ENCODE measurements at places on chromosomes 7 and 10.

- no peak for DNase-seq
These were observed 18.6 kb upstream of the GOT1 start for GRCh38 chr10:99449023-99449422.

- no peak for DNase-seq
These were observed 81.1 kb downstream of the RUNDC3B start for GRCh38 chr7:87709258-87709657.

DNA sequence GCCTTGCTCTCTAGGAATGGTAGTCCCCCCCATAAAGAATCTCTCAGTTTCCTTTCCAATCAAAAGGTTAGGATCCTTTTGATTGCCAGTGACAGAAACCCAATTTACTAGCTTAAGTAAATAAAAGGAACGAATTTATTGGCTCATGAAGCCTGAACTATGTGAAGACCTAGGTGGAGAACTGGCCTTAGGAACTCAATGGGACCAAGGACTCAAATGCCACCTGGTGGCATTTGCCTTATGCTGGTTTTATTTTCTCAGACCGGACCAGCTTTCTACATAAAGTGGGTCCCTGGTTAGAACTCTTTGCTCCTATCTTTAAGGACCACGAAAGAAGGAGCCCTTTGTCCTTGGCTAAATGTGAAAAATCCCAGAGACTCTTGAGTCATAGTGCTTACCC is 25.4 kb downstream of the CFTR start:
- no peak for DNase-seq

GRCh38 chr7:143967398-143967797 is 12.8 kb downstream of the OR2F1 start:
- DNase-seq = no peak

DNA sequence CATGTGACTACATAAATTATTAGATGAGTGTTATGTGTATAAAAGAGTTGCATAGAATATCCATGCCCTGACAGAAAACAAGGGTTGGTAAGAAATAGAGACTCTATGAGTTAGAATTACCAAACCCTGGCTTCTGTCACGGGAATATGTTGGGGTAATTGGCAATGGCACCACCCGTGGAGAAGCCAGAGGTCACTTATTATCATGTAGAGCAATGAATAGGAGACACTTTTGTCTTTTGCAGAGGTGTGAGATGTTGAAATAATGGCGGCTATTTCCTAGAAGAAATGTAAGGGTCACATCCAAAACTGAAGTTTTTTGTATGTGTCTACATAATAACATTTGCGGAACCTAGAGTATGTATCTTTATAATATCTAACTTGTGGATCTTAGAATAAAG is 35.3 kb downstream of the ABCB5 start:
- DNase-seq = no peak

GRCh38 chr7:70484255-70484654 is 647.7 kb upstream of the GALNT17 start:
- no peak for DNase-seq

- no peak for DNase-seq
These were observed 49.0 kb downstream of the NT5C2 start for GRCh38 chr10:103144041-103144440.

DNA sequence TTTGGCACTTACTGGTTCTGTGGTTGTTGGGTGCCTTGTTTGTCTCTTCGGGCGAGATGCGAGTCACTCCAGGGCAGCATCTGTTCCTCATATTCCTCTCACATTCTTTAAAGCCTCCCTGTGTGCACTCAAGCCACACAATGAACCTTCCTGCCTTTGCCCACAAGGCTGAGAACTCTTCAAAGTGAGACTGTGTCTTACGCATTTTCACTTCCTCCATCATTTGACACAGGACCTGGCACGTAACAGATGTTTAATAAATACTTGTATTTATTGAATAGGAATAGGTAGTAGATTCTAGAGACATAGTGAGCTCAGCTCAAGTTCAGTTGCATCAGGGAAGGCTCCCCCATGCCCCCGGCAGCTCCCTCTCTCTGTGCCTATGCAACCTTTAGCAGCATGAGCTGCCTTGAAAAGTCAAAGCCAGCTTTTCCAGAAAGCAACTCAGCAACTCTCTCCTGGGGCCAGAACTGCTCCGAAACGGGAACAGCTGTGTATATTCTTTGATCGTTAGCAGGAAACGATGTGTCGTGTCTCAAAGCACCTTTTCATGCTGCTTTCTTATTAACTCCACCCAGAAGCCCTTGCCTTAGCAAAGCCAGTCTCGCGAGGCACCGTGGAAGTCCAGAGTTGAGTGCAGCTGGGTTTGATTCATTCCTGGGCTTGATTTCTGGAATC is 97.5 kb downstream of the PFKFB3 start:
- peak; percentile 43 for DNase-seq

DNA sequence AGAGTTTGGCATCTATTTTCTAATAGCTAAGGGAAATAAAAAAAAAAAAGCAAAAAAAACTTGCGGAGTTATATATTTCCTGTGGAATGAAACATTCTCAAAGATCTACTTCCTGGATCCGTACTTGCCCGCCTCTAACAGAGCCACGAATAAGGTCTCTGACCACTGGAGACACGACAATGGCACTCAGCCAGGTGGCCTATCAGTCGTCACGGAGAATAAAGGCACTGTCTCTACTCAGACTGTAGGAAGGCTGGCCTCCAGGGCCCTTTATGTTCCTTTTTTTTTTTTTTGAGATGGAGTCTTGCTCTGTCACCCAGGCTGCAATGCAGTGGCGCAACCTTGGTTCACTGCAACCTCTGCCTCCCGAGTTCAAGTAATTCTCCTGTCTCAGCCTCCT is 58.7 kb downstream of the RGS10 start:
- no peak for DNase-seq

GRCh38 chr7:150716939-150717338 is 526 bp downstream of the GIMAP1 start:
- DNase-seq = no peak

GRCh38 chr7:107016312-107016711 is 28.2 kb upstream of the PRKAR2B start:
- DNase-seq = no peak

DNA sequence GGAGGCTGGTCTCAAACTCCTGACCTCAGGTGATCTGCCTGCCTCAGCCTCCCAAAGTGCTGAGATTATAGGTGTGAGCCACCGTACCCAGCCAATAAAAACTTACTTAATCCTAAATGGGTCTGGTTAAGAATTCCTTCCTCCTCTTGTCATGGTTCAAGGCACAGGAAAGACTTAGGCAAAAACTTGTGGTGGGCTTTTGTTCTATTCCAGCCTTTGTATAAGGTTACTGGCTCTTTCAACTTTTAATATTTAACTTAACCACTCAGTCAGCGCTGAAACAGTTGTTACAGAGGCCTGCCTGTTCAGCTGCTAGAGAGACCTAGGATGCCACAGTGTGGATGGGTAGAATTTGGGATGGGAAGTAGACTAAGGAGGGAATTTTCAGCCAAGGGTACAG is 28.1 kb upstream of the GARS1 start:
- no peak for DNase-seq

DNA sequence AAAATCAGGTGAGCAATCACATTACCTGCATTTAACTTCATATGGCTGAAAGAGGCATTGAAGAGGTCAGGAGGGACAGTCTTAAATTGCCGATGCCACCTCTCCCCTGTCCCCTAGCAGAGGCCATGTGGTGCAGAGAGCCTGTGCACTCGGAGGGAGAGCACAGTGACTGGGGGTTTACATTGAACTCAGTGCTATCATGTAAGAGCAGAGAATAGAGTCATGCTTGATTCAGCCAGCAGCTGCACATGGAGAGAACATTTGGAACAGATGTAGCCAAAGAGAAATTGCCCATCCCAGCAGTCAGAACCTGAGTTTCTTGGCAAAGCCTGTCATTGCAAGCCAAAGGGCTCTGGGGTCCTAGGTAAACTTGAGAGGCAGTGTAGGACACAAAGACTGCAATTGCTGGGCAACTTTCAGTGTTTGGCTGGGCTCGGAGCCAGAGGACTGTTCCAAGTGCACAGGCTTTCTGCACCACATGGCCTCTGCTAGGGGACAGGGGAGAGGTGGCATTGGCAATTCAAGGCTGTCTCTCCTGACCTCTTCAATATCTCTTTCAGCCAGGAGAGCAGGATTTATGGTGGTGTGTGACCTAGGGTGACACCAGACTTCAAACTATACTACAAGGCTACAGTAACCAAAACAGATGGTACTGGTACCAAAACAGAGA is 267.1 kb downstream of the REEP3 start:
- DNase-seq = no peak

DNA sequence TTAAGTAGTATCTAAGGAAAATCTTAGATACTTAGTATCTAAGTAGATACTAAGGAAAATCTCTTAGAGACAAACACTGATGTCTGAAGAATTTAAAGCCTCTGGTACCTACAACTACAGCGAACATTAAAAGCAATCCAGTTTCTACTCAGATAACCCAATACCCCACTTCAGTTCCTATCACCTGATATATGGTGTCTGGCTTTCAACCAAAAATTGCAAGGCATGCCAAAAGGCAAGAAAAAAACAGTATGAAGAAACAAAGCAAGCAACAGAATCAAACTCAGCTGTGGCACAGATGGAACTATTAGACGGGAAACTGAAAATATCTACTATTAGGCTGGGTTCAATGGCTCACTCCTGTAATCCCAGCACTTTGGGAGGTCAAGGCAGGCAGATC is 31.1 kb downstream of the ARHGAP12 start:
- peak; percentile 12 for DNase-seq

- DNase-seq = no peak
These were observed 481.7 kb downstream of the PHTF2 start for GRCh38 chr7:78280276-78280675.

DNA sequence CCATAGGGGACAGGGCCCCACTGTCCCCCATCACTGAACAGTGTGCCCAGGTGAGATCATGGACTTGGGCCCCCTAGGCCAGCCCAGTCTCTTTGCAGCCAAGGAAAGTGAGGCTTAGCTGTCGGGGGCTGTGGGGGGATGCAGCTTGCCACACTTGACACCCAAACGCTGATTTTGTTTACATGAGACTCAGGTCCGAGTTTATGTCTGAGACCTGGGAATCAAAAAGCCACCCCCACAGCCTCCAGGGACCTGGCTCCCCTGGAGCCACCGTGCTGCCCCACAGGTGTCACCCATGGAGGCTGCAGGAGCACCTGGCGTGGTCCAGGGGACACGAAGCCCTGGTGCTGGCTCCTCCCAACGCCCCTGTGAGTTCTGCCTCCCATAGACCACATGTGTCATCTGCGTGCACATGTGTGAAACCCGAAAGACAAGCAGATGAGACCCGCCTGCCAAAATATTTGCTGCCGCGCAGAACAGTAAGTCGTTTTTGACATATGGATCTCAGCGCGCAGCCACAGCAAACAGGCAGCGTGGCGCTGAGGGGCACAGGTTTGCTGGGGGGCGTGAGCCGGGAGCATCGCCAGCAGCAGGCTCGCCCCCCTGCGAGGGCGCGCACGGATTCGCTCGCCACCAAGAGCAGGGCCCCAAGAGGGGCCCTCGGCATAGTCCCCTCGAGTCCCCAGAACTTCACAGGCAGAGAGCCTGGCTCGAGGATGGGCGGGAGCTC is 112.3 kb downstream of the LHPP start:
- no peak for DNase-seq

- no peak for DNase-seq
These were observed 21.2 kb downstream of the PRKCQ start for GRCh38 chr10:6558759-6559461.

DNA sequence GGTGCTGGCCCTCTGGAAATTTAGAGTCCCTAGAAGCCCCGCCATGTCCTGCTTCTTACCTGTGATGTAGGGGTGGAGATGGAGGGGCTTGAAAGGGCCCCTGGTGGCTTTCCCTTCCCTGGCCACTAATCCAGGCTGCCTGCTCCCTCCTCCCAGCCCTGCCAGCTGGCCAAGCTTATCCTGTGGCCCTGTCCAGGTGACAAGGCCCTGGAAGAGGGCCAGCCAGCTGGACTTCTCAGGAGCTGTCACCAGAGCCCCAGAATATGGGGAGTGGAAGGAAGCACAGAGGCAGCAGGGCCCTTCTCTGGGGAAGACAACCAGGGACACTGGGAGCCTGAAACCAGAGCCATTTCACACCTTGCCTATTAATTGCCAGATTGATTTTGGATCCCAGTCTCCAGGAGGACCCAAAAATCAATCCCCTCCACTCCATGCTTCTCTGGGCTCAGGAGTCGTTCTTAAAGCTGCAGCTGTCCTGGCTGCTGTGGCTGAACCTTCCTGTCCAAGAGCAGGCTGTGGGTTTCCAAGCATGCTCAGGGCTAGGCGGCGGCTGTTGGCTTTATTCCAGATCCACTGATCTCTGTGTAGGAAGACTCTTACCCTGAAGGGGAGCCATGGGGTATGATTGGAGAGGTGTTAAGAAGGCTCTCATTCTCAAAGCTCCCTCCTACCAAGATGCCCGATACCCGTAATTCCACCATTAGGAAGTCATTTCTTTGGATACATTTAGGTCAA is 52.6 kb upstream of the PCBD1 start:
- no peak for DNase-seq

Measured in HFFc6 (cell line).